ENCODE measurements at places on chromosomes 5 and 9.
A peak's percentile ranks its signal among the peaks of the same experiment; 100 is the strongest.

GRCh38 chr9:96566498-96567202, 53.0 kb downstream of the CDC14B start:
- peak; percentile 77 for DNase-seq

GRCh38 chr5:106415541-106415940, 1255.2 kb downstream of the EFNA5 start:
- peak; percentile 82 for DNase-seq

- peak; percentile 15 for DNase-seq
Observed at GRCh38 chr5:88689668-88690408, 193.1 kb downstream of the MEF2C start.

GRCh38 chr5:65113771-65114170, 345.0 kb downstream of the CWC27 start:
- peak; percentile 58 for DNase-seq

GRCh38 chr5:128154943-128155342, 71.4 kb downstream of the SLC12A2 start:
- peak; percentile 11 for DNase-seq

DNA sequence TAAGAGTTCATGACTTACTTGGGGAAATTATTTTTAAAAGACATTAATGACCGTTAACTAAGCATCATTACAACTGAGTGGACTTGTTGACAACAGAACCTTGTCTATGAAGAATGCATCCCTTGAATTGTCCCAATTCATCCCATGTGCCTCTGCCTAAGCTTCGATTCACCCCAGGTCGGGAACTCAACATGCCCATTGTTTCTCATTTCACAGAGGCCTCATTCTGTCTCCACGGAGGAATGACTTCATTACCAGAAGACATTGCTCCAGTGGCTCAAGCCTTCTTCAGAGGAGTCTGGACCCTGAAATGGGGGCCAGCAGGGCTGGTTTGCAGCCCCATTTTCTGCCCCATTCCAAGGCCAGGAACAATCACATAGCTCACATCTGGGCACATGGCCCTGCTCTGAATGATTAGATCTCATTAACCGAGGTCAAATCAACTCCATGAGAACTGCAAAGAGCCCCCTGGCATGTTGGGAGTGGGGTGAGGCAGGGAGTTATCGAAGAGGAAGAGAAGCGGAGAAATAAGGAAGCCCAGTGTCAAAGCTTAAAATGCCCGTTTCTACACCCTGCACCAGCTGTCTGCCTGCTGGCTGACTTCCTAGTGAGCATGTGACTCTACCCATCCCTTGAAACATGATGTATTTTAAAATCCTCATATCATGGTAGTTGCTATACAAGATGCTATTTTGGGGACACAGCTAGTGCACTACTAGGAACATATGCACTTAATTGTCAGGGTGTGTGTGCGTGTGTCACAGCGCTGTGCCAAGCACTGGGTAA, 137.3 kb downstream of the LHFPL2 start:
- peak; percentile 79 for DNase-seq

DNA sequence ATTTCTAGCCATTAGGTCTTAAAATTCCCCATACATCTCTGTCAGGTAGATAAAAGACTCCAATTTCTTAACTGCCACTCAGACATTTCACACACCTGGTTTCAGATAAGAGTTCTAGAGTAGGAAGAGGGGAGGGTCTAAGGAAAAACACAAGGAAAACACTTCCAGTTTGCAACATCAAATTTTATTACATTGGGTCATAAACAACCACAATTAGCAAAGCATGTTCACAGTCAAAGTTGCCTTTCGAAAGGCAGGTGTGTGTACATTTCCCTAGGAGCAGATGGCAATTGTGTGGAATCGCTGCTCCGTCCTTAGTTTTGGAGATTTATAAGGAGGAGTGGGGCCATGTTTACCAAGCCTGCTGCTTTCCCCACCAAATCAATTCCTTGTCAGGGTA, 120.8 kb downstream of the DMRT2 start:
- no peak for DNase-seq

- no peak for DNase-seq
Observed at GRCh38 chr5:118479285-118479684, 509.1 kb downstream of the DTWD2 start.

- DNase-seq, result no peak
Observed at GRCh38 chr9:135288054-135288453, 191.5 kb upstream of the PPP1R26 start.

DNA sequence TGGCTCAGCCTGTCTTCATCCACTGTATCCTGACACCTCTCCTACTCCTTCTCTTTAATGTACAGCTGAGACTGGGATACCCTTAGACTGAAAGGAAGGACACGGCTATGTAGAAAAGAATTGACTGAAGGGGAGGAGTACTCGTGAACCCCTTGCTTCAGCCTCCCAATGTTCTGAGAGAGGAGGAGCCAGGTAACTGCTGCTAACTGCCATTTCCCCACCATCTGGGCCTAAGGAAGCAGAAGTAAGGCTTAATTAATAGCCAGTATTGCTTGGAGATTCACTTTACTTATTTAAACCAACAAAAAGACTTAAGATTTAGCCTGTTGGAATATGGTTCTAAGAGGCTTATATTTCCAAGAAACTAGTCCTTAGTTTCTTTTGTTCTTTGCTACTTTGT, 18.8 kb upstream of the RGS3 start:
- no peak for DNase-seq

DNA sequence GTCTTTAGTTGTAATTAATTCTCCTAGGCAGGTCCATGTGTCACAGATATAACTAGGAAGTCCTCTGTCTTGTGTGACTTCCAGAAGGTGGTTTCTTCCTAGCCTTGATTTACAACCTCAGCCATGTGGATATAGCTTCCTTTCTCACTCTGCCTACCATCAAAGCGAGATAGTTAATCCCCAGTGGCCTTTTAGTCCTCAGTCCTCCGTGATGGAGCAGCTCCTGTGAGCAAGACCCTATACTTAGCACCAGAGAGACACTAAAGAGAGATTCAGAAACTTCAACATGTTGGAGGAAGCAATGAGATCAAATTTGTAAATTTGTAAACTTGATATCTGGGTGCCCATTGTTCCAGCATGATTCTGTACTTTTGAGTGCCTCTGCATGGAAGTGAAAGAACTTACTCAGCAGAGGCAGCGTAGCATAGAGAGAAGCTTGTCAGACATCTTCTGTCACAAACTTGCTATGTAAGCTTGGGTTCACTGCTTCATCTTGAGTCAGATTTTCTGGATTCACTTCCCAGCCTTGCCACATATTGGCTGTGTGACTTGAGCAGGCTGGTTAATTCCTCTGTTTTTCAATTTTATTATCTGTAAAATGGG, 170.2 kb upstream of the NR3C1 start:
- no peak for DNase-seq

DNA sequence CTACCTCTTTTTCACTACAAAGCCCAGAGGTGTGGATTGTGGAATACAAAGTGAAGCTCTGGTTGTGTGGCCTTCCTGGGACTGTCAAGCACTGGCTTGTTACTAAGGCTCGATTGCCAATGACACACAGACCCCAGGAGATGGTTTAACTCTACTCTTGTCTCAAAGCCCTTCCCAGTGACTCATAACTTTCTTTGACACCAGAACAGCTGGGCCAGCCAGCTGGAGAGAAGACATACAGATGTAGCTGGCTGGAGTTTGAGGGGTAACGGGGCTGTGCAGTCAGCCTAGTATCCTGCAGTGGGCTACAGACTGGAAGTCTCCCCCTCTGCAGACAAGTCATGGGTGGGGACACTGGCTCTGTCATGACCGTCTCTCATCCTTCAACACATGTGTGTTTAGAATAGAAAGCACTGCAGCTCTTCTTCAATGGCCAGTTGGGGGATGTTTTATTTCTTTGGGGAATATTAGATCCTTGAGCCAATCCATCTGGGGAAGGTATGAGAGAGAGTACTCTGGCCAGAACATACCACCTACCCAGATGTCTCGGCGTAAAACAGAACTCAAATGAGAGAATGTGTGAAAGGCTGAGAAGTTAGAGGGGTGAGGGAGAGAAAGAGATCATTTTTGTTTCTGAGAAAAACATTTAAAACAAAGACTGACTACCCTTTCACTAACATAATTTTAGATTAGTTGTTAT, 53.3 kb downstream of the SEMA6A start:
- peak; percentile 10 for DNase-seq

- DNase-seq, result no peak
Observed at GRCh38 chr5:83406906-83407305, 64.6 kb upstream of the VCAN start.

GRCh38 chr9:72937545-72937944, 15.3 kb downstream of the ALDH1A1 start:
- DNase-seq, result no peak

DNA sequence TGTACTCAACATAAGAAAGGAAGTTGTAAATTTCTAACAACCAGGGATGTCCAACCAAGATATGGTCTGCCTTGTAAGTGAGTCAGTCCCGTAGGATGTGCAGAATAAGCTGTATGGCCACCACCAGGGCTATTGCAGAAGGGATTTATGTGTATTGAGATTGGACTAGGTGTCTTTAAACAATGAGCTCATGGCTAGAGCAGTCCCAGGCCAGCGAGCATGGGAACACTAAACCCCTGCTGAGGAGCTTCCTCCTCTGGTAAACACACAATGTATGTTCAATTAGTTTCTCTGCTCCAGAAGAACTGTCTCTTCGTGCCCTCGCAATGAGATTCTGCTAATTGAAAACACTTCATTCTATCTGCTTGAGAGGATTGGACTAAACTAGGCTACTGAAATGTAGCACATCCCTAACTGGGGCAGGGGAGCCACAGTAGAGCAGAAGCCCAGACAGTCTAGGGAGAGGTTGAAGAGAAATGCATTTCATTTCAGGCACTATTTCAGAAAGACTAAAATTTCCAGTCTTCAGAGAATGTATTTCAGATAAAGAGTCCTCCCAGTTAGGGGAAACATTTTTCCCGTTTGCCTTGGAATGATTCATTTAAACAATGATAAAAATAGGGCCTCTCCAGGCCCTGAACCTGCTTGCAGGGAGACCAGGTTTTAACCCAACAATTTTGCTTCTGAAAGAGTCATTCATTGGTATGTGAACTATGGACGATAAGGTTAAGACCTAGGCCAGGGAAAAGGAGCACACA, 154.7 kb downstream of the FAM114A2 start:
- no peak for DNase-seq

GRCh38 chr5:119708076-119708790, 78.9 kb downstream of the FAM170A start:
- no peak for DNase-seq

DNA sequence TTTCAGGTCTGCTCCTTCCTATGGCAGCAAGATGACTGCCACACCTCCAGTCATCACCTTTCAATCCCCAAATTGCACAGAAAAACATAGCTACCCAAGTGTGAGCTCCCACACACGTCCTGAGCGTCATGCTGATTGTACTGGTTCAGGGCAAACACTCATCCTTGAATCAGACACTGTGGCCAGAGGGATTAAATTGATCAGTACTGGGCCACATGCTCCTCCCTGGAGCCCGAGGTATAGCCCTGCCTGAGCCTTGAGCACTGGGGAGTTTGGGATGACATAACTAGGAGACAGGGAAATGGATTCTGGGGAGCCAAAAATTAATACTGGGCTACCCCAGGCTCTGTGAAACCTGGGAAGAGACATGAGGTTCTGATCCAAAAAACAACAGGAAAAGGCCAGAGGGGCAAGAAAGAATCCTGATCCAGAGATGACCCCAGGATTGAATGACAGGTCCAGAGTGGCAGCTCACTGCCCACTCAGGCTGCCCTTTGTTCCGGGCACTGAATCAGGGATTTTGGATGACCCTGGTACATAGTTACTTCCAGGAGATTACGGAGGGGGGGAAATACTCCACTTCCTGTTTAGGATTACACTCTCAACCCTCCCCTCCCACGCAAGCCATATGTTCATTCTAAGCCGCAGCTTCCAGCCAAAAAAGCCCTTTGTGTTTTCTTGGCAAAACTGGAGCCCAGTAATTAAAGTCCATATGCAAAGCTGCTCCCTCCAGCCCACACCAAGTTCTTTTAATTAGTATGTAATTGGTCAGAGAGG, 141.6 kb upstream of the SPRY4 start:
- DNase-seq, result no peak

GRCh38 chr5:88823201-88823600, 59.8 kb downstream of the MEF2C start:
- DNase-seq, result no peak

- no peak for DNase-seq
Observed at GRCh38 chr5:32014096-32014745, 159.9 kb downstream of the GOLPH3 start.

Data from myocyte (in vitro differentiated cells).